ENCODE measurements at places on chromosomes 2 and 18. TPM values are rescaled to one million over a fixed set of nuclear protein-coding genes. Genes with fewer than 3 reads are reported as not detected.

DLX1 gene
- 0.53 TPM for total RNA-seq

GRCh38 chr18:78330766-78331165 lies 648.9 kb upstream of the SALL3 start:
- no peak overlapping the region for H3K4me3 ChIP-seq
- H3K4me1 ChIP-seq: no peaks in the 10 kb centered on the region
- H3K36me3 ChIP-seq: no peaks in the 10 kb centered on the region
- H3K27ac ChIP-seq: no peak overlapping the region
- H3K27me3 ChIP-seq: no peaks in the 10 kb centered on the region

DUSP2 gene
- 0.97 TPM for total RNA-seq

GRCh38 chr2:204628926-204629712 lies 83.8 kb downstream of the PARD3B start:
- DNase-seq: no peak
- H3K4me1 ChIP-seq: no peaks in the 10 kb centered on the region
- H3K36me3 ChIP-seq: no peaks in the 10 kb centered on the region
- no peaks in the 10 kb centered on the region for H3K27me3 ChIP-seq

DNA sequence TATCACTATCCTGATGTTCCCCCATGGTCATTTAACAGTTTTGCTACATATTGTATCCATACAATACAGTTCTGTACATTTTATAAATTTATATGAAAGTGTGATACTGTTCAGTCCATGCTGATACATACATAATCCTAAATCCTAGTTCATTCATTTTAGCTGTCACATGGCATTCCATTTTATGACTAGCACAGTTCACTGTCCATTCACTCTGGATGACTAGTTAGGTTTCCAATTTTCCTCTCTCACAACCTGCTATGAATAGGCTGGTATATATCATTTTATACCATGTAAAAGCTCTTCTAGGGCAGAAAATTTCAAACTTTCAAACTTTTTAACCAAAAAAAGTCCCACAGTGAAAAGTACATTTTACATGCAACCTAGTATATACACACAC lies 15.2 kb downstream of the SMAD2 start:
- no peak overlapping the region for H3K4me3 ChIP-seq
- H3K36me3 ChIP-seq: no peaks in the 10 kb centered on the region
- H3K27me3 ChIP-seq: no peaks in the 10 kb centered on the region
- no peak overlapping the region for H3K27ac ChIP-seq
- H3K4me1 ChIP-seq: peaks cover 40% of the 10 kb centered on the region
